ENCODE measurements at places on chromosomes 2 and 18.
A peak's percentile ranks its signal among the peaks of the same experiment; 100 is the strongest.

DNA sequence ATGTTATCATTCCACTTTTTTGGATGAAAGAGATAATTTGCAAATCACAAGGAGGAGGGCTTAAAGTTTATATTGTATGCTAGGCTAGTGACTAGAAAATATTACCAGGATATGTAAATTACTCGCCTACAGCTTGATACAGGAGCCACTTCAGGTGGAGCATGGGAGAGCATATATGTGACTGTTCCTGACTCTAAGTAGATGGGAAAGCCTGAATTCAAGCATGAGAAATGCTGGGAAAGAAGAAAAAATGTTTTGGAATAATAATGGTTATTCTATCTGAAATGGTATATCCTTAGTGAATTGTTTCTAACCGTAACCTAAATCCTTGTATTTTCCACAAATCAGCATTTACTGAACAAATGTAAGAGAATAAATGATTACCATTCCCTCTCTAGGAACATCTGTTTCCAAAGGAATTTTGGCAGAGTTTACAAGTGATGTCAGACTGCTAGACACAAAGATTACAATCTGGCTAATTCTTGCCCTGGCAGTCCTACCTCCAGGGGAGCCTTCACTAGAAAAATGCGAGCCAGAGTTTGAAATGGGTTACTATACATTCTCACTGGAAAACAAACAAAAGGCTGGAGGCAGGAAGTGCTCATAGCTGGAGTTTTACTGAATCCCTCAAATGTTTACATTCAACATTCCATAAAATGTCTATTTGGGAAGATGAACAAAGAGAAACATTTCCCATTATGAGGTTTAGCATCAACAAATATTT is 129.4 kb upstream of the MAPRE2 start:
- peak; percentile 97 for DNase-seq

- no peak for DNase-seq
Measured at GRCh38 chr2:160278101-160278878, 78.2 kb upstream of the ITGB6 start.

DNA sequence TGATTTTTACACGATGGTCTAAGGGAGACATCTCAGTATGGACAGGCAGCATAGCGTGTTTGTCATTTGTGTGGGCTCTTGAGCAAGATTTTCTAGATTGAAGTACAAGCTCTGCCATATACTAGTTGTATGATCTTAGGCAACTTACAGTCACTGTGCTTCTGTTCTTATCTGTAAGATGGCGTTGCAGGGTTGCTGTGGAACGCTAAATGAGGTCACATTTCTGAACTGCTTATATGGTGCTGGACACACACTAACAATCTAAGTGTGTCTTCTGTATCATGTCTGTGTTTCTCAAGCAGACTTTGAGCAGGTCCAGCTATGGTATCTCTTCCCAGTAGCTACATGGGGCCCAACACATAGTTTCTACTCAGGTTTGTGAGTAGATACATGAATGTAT is 29.2 kb downstream of the PARD3B start:
- no peak for DNase-seq

- no peak for DNase-seq
Measured at GRCh38 chr2:9256147-9256546, 49.5 kb downstream of the ASAP2 start.

DNA sequence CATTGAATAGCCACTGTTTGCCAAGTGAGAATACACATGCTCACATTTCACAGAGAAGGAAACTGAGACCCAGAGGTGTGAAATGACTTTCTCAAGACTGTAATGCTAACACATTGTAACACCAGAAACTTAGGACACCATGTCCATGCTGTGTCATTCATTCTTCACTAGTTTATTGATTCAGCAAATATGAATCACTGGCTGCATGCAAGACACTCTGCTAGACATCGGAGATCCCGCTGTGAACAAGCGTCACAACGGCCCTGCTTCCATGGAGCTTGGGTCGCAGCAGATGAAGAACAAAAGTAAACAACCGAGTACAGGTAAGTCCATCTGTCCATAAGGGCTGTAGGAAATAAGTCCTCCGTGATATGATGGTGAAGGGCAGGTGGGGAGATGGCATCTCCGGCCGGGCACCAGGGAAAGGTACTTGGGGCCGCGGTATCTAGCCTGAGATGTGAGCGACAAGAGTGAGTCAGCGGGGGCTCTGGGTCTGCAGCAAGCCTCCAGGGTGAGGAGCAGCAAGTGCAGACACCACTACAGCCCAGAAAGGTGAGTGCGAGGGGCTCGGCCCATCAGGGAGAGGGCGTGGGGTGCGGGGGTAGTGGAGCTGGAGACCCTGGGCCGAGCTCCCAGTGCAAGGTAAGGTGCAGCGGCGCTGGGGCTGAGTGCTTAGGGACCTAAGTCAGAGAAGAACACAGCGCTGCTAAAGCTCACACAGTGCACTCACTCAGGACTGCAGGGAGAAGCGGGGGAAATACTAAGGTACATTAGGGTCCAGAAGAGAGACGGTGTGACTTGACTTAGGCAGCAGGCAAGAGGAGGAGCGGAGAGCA is 391.2 kb downstream of the FBXO15 start:
- DNase-seq: no peak

All from fibroblast of skin of back (primary cell).